DND-41 (cell line): ENCODE measurements at places on chromosomes 1 and 21.

- no peak for DNase-seq
These were observed 72.4 kb upstream of the TRAPPC10 start for GRCh38 chr21:43939443-43940328.

DNA sequence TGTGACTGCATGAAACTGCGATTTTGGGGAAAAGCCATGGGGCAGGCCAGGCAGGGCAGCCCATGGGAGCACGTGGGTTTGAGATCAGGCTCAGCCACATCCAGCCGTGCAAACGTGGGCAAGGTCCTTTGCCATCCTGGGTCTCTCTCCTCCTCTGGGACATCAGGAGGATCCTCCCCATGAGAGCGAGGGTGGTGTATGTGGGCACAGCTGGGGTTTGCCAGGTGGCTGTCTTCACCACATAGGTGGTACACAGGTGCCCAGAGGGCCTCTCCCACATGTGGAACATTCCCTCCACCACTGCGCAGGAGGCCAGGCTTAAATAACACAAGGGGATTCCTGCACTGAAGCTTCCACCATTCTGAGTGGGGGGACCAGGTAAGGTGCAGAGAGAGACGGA lies 136.7 kb downstream of the DMRTB1 start:
- no peak for DNase-seq

- no peak for DNase-seq
These were observed 10.2 kb upstream of the NKAIN1 start for GRCh38 chr1:31249854-31250253.

- no peak for DNase-seq
These were observed 64.7 kb downstream of the S100B start for GRCh38 chr21:46540087-46540710.

DNA sequence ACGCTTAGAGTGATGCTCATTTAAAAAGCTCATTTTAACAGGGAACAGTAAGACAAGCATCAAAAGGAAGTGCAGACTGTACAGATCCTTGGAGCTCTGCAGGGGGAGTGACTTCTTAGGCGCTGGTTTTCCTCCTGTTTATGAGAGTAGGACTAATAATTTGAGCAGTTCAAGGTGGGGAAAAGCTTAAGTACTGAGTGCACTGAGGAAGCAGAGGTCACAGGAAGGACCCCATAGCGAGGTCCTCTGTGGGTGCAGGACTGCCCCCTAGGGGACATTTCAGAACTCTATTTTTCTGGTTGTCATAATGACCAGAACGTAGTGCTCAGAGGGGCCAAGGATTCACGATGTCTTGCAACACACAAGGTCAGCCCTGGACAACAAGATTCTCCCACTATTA lies 112.1 kb downstream of the HLCS start:
- DNase-seq = peak; percentile 59

GRCh38 chr1:34286511-34286910 lies 109.8 kb downstream of the C1orf94 start:
- no peak for DNase-seq

DNA sequence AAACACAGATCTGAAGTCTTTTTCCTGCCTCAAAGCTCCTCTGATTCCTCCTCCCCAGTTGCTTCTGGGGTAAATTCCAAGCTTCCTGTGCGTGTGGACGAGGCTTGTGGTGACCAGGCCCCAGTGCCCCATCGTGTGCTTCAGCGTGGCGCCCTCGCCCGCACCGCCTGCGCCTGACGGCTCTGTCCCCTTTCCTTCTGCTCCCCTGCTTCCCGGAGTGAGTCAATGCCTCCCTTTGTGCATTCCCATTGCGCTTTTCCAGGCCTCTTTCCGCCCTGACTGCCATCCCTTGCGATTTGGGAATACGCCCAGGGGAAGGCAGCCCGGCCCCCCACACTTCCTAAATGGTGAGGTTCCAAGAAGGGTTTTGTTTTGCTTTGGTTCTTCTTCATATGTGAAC lies 36.3 kb downstream of the FAAP20 start:
- no peak for DNase-seq

DNA sequence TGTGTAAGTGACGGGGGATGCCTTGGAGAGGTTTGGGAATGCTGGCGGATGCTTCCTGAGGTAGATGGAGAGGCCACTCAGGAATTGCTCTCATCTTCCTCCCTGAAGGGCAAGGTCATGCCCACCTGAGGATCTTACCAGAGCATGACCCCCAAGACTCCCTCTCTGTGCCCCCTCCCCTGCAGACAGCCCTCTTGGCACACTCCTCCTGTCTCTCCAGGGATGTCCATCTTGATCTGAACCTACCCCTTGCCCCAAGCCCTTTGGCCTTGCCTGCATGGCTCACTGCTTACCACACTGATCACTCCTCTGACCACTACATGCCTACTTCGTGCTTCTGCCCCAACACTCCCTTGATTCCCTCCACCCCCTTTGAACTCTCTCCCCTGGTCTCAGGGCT lies 17.9 kb upstream of the MPL start:
- DNase-seq = no peak

DNA sequence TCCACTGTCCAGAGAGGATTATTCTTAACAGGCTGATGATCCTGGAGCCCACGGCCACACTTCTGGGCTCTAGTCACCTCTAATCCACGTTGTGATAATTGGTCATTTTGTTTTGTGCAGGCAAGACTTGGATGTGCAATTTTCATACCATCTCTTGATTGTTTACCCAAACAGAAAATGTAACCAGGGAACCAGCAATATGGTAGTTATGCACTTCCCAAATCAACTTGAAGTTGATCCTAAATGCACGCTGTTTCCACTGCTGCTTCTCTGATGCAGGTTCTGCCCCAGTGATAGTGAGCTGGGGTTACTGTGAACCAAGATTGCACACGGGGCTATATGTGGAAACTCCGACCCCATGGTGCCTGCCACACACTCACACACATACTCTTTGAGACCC lies 14.7 kb upstream of the KCNJ15 start:
- no peak for DNase-seq

GRCh38 chr1:2320006-2320405 lies 71.3 kb downstream of the MORN1 start:
- no peak for DNase-seq

GRCh38 chr1:1120866-1121591 lies 5.1 kb upstream of the C1orf159 start:
- DNase-seq = no peak

GRCh38 chr1:91166106-91166712 lies 144.4 kb upstream of the ZNF644 start:
- DNase-seq = peak; percentile 62

GRCh38 chr1:182754543-182755314 lies 34.8 kb upstream of the NPL start:
- DNase-seq = no peak

DNA sequence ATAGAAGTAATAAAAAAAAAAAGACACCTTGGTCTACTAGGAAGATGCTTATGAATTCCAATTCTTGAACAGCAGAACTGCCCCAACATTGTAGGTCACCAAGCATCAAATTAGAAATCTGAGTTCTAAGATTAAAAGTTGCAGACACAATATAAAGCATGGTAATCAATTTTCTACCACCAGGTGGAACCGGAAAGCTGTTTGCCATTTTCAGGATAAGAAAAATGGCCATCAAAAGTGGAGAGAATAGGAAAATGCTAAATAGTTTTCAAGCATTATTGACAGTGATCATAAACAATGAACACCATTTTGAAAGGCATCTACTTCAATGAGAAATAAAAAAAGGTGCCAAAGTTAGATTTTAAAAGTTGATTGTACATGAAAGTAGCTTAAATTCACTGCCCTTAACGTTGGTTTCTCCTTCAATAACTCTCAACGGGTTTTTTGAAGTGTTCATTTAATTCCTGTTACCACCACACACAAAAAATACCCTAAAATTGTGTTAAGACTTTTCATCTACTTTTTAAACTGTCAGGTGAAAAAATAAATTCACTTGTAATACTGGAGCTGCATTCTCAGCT lies 252.9 kb downstream of the KCNT2 start:
- no peak for DNase-seq

GRCh38 chr1:30068787-30069472 lies 654.5 kb downstream of the MATN1 start:
- no peak for DNase-seq

GRCh38 chr1:156394835-156395461 lies 25.9 kb downstream of the RHBG start:
- no peak for DNase-seq

- no peak for DNase-seq
These were observed 167.2 kb downstream of the RUNX1 start for GRCh38 chr21:34881839-34882371.
